ENCODE measurements at places on chromosomes 5 and 9.

DNA sequence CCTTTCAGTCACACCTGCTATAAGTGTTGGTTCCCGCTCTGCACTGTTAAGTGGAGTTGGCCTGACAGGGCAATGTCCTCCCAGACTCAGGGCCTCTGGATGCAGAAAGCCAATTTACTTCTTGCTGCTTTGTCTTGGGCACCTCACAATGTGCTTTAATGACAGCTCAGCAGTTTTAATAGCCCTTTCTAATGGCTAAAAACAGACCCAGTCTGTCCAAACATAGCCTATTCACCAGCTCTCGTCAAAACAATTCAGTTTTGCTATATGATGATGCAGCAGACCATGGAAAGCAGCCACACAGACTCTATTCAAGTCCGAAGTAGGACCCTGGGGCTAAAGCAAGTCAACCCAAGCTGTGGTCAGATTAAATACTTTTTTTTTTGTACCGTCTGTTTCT is 529.1 kb upstream of the SEMA6A start:
- no peak for DNase-seq

DNA sequence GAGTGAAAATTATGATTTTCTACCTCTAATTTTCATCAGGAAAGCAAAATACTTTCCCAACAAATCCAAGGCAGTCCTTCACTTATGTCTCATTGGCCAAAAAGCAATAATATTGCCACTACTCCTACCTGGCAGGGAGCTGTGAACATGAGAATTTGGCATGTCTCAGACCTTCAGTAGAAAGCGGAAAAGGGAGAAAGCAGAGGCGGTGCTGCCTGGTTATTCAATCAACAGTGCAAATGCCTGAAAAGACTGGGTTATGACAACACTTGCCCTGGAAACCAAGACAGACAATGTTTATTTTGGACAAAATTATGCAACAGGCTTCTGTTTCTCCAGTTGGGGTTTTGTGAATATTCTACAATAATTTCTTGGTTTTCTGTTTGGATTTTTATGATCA is 194.4 kb downstream of the TAF11L14 start:
- no peak for DNase-seq

DNA sequence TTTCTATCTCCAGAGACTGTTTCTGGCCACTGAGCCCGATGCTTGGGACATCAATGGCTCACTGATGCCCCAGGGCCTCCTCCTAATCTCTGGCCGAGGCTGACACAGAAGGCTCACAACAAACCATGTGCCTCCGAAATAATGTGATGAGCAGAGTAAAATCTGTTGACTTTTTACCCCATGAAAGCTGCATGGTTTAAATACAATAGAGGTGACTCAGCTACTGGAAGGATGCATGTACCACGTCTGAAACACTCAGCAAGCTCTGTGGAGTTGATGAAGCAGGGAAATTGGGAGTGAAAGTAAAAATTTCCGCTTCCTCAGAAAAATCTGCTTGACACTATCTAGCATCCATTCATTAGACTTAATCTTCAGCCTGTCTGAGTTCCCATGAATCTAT is 111.1 kb upstream of the EQTN start:
- no peak for DNase-seq

DNA sequence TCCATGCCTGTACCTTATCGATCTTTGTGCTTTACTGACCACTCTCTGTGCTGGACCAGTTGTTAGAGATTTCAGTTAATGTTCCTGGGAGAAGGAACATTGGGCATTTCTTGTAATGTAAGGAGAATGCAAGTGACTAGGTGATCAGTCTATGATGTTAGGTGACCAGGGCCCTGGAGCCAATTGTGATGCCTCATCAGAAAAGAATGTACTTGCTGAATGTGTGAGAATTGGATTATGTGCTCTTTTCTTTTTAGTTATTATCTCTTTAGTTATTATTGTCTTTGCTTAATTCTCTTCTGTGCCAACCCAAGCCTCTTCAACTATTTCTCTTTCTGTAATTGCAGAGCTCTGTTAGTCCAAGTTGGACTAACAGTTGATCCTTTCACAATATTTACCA is 92.9 kb downstream of the LRRC70 start:
- DNase-seq: no peak

DNA sequence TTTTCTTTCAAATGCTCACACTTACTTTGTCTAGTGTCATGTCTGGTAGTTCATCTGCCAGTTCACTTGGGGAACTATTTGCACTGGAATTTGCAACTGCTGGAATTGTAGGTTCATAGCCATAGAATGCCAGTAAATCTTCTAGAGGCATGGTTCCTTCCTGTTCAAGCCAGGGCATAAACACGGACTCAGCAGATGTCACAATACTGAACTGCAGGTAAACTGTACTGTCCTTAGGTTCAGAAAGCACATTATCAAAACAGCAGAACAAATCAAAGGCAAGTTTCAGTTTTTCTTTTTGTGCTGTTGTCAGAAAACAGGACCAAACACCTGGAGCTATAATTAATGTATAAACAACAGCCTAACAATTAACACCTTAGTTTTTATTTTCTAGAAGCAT is 13.1 kb downstream of the MIER3 start:
- DNase-seq: no peak

GRCh38 chr9:4344946-4345345 is 45.1 kb upstream of the GLIS3 start:
- peak; percentile 21 for DNase-seq

DNA sequence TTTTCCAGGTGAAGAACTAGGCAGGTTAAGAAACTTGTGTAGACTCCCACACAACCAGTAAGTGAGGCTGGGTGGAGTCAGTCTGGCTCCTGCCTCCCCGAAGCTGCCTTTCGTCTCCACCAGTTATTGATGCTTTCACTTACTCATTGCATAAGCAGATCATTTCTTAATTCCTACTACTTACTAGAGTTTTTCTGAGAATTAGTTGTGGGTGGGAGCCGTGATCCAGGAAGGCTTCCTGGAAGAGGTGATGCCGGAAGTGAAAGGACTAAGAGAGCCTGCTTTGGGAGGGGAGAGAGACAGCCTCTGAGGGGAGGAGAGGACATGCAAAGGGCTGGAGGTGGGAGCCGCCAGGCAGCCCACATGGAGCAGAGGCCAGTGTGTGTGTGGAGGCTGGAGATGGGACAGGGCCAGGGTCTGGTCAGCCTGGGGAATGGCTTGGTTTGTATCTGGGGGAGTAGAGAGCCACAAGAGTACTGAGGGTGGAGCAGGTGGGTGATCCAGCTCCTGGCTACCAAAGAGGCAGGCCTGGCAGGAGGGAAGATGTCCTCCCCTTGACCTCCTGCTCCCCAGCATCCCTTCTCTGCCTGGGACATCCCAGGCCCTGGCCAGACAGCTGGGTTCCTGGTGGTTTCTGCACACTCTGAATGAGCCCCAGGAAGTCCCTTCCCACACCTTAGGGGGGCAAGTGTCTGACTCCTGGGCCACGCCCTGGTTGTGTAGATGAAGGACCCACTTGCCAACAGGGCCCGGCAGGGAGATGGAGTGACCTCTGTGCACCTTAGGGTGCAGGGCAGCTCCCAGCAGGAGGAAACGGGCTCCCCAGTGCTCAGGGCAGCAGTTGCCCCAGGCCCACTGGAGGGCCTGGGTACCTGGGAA is 12.2 kb upstream of the CARD19 start:
- DNase-seq: no peak

DNA sequence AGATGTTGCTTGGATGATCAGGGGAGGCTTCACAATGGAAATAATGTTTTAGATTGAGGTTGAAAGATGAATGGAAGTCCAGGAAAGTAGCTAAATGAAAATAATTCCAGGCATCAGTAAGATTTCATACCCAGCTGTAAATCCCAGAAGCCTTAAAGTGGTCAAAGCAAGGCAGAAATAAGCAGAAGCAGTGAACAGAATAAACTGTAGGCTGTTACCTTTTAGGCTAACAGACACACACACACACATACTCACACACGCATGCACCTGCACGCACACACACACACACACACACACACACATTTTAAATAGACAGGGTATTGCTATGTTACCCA is 175.3 kb downstream of the WDR70 start:
- no peak for DNase-seq

GRCh38 chr5:73540192-73540591 is 25.2 kb downstream of the ANKRA2 start:
- peak; percentile 67 for DNase-seq

DNA sequence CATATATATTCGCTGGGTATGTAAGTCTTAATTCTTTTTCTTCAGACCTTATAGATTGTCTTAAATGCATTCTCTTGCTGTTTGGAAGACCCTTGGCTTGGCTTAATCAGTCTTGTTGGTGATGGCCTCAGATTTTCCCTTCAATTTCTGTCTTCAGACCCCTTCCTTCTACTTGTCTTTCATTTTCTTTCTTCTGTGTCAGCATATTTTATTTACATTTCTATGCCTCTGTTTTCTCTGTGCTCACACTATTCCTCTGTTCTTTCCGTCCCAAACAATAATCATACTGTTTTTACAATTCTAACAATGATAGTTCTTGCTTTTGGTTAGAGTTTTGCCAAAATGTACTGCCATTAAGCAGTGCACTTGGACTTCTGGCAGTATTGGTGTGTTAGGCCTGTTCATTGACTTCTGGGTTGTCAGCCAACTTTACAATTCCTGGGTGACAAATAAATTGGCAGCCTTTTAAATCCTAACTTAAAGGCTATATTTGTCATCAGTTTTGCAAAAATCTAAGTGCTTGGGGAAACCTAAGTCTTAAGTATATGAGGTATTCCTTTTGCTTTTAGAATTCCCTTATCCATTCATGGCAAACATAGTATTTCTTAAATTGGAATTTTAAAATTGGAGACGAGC is 8.0 kb downstream of the SRFBP1 start:
- DNase-seq: no peak

GRCh38 chr9:73577848-73578247 is 426.2 kb downstream of the ANXA1 start:
- no peak for DNase-seq

DNA sequence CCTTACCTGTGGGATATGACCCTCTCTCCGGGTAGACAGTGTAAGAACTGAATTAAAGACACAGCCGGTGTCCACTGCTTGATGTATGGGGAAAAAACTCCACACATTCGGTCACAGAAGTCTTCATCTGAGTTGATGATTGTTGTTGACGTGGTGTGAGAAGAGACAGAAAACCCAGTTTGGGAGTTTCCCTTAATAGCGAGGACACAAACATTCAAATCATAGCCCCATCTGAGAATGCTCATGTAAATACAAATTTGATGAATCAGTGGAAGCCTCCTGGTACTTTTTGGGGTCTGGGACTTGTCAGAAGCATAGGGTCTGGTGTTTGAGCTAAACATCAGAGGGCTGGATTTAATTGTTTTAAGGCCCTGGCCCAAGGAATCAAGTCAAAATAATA is 11.0 kb downstream of the HAVCR1 start:
- no peak for DNase-seq

DNA sequence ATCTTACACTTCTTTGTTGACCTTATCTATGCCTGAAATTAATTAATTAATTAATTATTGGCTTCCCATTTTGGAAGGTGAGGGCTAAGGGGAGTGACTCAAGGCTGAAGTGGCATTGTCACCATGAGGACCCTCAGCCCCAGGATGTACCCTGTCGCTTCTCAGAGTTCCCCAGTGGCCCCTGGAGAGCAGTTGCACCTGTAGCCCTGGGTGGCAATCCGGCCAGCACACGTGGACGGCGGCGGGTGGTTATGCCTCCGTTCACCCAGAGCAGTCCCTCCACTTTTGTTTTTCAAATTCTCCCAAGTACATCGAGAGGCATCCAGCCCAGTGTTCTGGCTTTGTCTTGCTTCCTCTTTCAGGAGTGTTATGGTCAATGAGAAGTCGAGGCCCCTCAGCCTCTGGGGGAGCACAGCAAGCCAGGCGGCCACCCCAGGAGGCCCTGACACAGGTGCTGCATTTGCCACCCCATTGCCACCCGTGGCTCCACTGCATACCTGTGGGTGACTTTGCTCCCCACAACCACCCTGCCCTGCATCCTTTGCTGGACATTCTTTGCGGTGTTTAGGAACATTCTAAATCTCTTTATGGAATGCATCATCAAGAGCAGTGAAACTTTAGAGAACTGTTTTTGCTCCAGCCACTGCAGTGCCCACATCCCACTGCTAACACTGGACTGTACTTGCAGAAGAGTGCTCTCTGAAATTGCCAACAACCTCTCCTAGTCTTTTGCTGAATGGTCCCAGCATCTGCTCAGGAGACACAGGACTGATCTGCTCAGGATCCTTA is 11.5 kb upstream of the IRX2 start:
- DNase-seq: no peak

- DNase-seq: peak; percentile 48
Measured at GRCh38 chr9:111598733-111599091, 735 bp downstream of the PTGR1 start.

All from HT-29 (cell line).